ENCODE measurements at places on chromosomes 5 and 9.

DNA sequence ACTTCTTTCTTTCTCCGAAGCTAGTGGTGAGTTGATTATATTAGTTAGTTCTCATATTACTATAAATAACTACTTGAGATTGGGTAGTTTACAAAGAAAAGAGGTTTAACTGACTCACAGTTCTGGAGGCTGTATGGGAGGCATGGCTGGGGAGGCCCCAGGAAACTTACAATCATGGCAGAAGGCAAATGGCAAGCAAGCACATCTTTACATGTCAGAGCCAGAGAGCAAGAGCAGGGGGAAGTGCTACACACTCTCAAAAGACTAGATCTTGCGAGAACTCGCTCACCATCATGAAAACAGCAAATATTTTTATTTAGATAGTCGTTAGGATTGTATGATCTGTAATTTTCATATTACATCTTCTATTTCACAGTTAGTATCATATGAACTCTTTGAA is 711.2 kb downstream of the PTPRD start:
- DNase-seq, result no peak

DNA sequence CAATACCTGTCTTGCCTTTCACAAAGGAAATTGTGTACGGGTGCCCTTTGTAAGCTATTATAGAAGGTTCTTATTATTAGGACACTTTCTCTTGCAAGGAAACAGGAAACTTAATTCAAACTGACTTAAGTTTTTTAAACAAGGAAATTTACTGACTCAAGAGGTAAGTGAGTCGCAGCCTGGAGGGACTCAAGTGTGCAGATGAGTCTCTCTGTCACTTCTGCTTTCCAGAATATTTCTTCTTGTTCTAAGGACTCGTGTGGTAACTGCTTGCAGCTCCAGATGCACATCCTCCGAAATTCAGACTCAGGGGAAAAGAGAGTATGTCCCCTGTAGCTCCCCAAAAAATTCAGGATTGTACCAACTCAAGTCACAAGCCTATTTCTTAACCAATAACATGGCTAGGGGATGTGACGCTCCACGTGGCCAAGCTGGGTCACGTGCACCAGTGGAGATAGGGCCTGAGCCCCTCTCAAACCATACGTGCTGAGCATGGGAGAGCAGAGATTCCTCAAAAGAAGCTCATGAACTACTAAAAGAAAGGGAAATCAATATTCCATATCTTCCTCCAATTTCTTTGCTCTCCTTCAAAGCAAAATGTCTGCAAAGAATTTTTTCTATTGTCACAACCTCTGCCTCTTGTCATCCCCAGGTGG is 49.2 kb upstream of the ERCC6L2 start:
- no peak for DNase-seq

GRCh38 chr9:120875643-120875953 is 1.4 kb downstream of the PHF19 start:
- no peak for DNase-seq

DNA sequence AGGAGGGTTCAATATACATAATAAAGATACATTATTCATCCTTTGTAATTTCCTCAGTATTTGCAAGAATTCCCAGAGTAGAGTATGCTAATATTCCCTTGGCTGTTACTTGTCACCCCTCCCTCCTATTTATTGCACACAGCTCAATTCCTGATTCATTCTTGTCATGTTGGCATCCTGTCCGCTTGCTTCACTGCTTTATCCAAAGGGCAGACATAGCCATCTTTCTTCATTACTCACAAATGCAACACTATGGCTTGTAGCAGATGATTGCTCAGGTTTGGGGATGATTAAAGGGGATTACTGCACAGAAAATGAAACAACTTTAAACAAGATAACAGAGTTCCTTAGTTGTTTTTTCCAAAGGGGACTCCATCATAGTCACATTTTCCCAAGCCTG is 1.2 kb upstream of the IL33 start:
- no peak for DNase-seq

DNA sequence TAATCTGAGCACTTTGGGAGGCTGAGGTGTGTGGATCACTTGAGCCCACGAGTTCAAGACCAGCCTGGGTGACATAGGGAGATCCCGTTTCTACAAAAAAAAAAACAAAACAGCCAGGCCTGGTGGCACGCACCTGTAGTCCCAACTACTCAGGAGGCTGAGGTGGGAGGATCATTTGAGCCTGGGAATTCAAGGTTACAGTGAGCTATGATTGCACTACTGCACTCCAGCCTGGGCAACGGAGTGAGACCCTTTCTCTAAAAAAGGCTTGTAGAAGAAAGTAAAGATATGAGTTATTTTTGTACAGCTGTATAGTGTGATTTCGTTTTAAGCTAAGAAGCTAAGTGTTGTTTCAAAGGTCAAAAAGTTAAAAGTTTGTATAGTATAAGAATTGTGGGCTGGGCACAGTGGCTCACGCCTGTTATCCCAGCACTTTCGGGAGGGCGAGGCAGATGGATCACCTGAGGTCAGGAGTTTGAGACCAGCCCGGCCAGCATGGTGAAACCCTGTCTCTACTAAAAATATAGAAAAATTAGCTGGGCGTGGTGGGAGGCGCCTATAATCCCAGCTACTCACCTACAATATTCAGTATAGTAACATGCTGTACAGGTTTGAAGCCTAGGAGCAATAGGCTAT is 18.8 kb downstream of the UBE2R2 start:
- DNase-seq, result no peak

- DNase-seq, result no peak
Measured at GRCh38 chr5:39119404-39120051, 45.3 kb upstream of the RICTOR start.

GRCh38 chr9:88605512-88606362 is 70.8 kb downstream of the NXNL2 start:
- no peak for DNase-seq

GRCh38 chr5:135221696-135222095 is 177.3 kb downstream of the MACROH2A1 start:
- DNase-seq, result no peak

- DNase-seq, result no peak
Measured at GRCh38 chr5:96091874-96092273, 130.2 kb upstream of the ELL2 start.

- DNase-seq, result no peak
Measured at GRCh38 chr9:97412626-97413385, 910 bp downstream of the TDRD7 start.

GRCh38 chr5:1495525-1495897 is 28.2 kb downstream of the LPCAT1 start:
- DNase-seq, result no peak

- no peak for DNase-seq
Measured at GRCh38 chr9:121358751-121359150, 11.3 kb downstream of the STOM start.

DNA sequence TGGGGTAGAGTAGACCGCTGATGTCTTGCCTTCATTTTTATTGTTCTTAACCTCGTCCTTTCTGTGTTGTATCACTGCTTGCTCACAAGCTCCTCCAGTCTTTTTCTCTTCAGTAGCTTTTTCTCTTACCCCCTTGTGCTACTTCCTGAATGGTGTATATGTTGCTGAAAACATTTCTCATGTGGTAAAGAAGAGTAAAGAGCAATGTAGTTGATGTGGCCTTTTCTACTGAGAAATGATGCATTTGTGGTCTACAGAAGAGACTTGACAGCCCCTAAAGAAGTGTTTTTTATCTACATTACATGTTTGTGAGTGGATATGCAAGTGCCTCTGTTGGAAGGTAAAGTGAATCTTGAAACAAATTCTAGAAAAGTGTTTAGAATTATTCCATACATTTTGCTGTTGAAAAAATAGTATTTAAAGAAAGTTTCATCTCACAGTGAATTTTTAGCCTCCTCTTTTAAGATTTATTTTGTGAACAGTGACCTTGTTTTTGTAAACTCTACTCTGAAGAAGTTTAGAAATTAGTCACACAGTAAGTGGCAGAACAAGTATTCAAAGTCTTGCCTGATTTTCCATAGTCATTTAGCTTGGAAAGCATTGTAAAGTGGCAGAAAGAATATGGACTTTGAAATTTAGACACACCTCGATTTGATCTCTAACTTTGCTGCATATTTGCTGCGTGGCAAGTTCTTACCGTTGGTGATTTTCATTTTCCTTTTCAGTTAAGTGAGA is 17.4 kb downstream of the CDC42SE2 start:
- no peak for DNase-seq

DNA sequence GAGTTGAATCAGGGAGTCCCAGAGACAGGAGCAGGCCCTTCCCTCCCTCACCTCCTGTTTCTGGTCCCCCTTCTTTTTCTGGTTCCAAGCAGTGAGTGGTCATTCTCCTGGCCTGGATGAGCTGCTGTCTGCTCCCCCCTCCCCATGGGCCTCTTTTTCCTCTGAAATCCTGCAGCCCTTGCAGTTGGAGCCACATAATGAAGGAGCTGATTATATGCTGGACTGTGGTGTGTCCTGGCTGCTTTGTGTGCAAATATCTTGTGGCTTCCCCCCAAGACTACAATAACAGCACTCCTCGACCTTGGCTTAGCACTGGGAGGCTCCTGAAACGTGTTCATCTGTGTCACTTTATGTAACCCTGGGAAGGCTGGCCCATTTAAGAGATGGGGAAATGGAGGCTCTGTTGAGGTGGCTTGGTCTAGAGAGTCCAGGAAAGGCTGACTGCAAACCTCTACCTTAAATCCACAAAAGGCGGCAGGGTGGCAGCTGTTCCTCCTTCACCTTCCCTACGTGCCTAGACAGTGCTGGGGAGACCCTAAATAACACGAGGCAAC is 69.2 kb downstream of the SH3PXD2B start:
- no peak for DNase-seq

- no peak for DNase-seq
Measured at GRCh38 chr9:127876764-127877562, 512 bp downstream of the AK1 start.
